GM12891 (cell line): ENCODE measurements at places on chromosomes 4 and X.

GRCh38 chr4:7160439-7160838 lies 31.9 kb upstream of the SORCS2 start:
- DNase-seq, result no peak

DNA sequence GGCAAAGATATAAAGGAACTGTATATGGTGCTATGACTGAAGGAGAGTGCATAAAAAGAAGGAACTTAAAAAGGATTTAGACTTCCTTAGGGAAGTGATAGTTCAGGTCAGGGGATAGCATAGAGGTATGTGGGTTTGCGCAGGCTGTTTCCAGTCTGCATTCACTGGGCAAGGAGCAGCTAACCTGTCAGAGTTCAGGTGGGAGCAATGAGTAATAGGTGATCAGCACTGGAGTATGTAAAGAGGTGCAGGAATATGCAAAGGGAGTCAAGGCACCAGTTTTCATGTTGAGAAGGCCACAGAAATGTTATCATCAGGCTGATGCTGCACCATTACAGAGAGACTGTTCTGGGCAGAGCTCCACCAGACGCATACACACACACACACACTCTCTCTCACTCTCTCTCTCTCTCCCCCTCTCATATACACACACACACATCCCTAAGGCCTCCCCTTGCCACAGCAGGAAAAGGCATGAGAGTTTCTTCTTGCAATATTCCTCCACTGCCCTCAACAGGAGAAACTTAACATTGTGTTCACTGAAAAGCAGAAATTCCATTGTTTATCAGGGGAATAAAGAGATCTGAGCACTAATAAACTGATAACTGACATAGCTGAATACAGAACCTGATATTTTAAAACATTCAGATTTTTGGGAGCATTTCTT lies 256.4 kb upstream of the GRID2 start:
- DNase-seq, result no peak

DNA sequence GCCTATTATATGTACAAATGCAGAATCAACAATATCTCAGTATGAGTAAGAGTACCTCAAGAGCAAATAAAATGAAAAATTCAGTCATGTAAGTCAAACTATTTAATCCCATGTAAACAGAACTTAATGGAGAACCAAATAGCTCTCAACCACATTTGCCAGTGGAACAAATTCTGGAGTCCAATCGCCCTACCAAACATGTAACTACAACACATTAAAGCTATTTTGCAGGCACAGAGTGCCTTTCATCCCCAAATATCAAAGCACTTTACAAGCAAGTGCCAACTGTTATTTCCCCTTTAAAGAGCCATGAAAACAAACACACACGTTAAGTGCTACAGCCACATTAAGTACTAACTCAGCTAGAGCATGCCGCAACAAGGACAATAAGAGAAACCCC lies 51.3 kb downstream of the PCDH19 start:
- DNase-seq, result no peak

DNA sequence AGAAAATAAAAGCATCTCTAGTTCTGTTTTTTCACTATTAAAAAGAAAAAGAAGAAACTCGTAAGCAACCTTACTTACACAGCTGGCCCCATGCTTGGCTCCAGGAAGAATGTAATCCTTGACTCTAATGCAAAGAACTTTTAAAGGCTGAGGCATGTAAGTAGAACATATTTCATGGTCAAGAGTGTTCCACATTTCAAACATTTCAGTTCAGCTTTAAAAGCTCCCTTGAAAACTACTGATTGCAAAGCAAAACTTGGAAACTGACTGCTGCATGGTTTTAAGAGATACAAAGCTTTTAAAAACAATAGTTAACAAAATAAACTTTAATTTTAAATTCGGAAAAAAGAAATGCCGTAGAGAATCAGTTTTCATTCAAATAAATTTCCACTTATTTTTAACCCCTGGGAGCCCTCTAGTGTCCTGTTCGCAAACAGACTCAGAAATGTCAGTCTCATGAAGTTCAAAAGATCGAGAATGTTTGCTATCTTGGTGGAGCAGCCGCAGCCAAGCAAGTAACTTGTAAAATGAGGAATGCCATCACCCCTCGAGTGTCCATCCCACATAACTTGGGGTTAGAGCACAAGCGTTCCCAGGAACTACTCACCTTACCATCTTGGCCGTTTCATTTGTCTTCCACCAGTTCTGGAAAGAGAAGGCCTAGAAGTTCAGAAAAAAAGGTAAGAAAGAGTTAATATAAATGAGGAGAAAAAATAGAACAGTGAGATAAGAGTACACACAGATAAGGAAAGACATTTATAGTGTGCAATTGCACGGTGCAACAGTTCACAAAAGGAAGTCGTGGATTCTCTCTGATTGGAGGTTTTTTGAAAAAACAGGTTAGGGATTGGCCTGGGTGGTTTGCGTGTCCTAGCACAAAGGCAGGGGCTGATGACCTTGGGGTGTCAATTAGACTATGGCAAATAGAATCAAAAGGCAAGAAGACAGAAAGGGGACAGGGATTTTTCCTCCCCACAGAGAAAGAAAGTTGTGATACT lies at the start of gene GASK1B:
TSS of gene GASK1B (minus strand) at position 765 of the 998 bp plus-strand sequence. CDS start 1,650 bp downstream, outside the sequence.
- DNase-seq, result no peak

- DNase-seq, result no peak
Observed at GRCh38 chrX:41732260-41732659, 8.3 kb downstream of the GPR82 start.

GRCh38 chr4:113837397-113837796 lies 75.9 kb upstream of the CAMK2D start:
- no peak for DNase-seq

- no peak for DNase-seq
Observed at GRCh38 chr4:75685546-75686189, 12.5 kb upstream of the G3BP2 start.

DNA sequence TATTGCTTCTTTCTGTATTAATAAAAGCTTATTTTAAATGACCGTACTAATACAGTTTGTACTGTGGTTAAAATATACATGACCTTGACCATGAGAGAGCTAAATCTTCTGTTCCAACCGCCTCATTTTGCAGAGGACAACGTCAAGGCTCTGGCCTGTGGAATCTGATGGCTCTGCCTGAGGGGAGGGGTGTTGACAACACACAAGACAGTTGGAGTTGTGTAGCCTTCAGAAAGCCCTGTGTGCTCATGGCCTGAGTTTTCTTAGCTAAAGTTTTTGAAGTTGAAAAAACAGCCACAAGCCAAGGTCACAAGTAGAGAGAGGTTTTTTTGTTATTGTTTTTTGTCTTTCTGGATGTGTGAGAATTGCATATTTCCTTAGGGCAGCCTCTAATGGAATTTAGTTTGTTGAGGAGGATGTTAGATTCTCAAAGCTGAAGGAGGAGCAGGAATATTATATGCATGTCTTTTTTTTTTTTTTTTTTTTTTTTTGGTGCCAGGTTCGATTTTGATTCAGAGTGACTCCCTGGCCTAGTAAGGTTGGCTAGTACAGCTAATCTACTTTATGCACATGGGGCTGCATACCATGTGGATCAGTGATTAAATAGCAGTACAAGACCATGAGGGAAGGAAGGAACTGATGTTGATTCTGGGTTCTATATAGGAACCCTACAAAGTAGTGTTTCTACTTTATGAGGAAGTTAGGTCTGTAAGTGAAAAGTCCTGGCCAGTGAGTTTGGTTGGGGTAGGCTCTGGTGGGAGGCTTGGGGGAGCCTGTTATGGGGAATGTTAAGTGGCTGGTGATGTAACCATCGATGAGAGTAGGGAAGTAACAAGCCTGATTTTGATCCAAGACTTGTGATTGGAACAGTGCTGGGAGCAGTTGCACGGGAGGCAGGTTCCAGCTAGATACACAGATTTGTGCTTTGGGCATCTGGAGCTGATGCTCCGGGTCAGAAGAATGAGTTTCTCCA lies 20.3 kb downstream of the SMS start:
- no peak for DNase-seq

DNA sequence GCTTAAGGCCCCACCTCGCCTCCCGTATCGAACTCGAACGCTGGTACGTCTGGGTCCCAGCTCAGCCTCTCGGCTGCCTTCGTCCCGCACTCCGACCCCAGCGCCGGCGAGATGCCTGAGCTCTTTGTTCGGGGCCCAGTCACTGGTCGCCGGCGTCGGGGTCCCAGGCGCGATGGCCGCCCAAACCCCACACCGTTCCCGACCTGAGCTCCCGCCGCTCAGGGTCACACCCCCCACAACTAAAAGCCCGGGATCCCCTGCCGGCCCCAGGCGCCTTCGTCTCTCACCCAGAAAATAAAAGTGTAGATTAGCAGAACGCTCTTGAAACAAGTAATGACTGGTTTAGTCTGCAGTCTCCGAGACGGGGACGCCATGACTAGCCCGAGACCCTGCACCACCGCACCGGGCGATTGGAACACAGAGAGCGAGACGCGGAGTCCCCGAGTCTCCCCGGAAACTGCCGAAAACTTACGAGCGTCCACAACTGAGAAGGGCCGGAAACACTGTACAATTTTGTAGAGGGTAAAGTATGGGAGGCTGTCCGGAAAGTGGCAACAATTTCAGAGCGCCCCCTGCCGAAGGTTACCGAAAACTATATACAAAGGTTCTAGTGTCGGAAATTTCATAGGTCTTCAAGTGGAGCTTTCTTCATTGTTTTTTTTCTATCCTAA lies at the start of gene TSPAN6:
TSS of gene TSPAN6 (minus strand) at position 486 of the 671 bp plus-strand sequence. CDS start at position 374, 112 bp downstream.
- DNase-seq, result peak; percentile 31

DNA sequence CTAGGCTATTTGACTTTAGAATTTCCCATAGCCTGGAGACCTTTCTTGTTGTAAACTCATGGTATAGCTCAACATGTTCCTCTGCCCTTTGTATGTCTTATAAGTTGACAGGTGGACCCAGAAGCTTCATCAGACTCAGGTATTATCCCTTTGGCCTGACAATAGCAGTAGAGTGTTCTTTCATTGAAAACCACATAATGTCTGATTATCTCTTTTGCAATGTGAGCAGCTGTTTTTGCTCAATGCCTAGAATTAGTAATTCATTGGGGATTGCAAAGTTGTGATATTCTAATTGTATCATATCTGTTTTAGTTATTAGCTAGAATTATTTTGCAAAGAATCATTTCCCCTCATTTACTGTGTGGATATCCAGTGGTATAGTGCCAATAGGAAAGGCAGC lies 27.5 kb downstream of the TBC1D19 start:
- DNase-seq, result no peak

DNA sequence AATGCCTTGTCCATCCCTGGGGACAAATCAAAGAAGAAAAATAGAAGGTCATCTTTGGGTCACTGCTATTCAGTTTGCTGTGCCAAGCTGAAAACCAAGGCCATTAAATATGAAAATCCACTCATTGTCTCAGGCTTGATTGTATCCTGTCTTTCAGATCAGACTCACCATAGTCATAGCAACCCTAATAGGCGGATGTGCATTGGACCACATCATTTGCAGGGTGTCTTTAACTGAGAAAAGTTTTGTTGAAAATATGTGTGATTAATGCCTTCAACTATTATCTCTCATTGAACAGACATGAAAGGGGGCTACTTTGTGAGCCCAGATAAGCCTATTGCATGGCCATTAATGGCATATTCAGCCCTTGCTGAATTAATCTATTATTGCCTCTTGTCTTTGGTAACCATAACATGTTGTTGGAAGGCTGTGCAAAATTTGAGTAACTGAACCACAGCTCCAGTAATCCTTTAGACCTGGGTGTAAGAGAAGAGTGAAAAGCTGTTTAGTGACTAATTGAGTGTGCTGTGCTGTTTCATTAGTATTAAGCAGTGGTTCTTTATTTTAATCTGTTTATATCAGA lies 453.6 kb upstream of the EPHA5 start:
- no peak for DNase-seq

- DNase-seq, result no peak
Observed at GRCh38 chr4:96103086-96103485, 263.2 kb downstream of the PDHA2 start.

DNA sequence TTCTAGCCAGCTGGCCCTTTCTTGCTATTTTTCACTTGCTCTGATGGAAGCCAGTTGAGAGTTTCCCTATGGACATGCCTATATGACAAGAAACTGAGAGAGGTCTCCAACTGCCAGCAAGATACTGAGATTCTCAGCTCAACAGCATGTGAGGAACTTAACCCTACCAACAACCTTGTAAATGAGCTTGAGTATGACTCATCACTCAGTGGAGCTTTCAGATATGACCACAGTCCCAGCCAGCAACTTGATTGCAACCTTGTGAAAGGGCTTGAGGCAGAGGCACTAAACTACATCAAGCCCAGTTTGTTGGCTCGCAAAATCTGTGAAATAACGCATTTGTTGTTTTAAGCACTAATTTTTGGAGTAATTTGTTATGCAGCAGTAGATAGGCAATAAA lies 175.8 kb downstream of the COMMD8 start:
- no peak for DNase-seq
